ENCODE measurements at places on chromosomes 13 and 19.

GRCh38 chr19:15781661-15782060 lies 5.8 kb upstream of the OR10H5 start:
- no peak for DNase-seq

- no peak for DNase-seq
Measured at GRCh38 chr13:25177012-25177411, 4.9 kb upstream of the AMER2 start.

- no peak for DNase-seq
Measured at GRCh38 chr19:2719920-2720776, 1.0 kb downstream of the DIRAS1 start.

DNA sequence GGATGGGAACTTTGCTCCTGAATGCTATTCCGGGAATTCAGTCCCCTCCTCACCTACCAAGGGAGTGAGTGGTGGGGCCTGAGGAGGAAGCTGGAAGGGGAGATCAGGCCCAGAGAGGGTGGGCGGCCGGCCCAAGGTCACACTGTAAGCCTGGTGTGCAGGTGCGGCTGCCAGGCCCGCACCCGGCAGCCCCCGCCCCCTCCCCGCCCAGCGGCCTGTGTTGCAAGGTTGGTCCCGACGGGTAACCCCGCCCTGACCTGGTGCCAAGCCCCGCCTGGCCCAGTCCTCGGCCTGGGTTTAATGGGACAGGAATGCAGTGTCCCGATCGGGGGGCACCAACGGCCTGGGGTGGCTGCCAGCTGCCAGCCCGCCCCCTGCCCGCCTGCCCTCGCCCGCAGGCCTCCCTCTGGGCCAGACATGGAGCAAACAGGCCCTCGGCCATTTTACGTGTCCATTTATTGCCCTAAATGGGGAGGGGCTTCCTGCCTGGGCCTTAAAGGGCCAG lies 5.5 kb downstream of the ZBTB7A start:
- peak; percentile 45 for DNase-seq

DNA sequence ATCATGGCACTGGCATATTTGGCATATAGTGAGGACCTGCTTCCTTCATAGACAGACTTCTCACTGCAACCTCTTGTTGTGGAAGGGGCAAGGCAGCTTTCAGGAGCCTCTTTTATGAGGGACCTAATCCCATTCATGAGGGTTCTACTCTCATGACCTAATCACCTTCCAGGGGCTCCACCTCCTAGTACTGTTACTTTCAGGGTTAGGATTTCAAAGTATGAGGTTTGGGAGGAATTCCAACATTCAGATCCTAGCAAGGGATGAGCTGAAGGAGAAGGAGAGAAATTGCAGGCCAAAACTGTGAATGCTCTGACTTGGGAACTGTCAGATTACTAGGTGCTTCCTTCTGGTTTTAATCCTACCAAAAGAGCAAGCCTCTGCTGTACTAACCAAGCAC lies 87.8 kb downstream of the LMO7 start:
- no peak for DNase-seq

DNA sequence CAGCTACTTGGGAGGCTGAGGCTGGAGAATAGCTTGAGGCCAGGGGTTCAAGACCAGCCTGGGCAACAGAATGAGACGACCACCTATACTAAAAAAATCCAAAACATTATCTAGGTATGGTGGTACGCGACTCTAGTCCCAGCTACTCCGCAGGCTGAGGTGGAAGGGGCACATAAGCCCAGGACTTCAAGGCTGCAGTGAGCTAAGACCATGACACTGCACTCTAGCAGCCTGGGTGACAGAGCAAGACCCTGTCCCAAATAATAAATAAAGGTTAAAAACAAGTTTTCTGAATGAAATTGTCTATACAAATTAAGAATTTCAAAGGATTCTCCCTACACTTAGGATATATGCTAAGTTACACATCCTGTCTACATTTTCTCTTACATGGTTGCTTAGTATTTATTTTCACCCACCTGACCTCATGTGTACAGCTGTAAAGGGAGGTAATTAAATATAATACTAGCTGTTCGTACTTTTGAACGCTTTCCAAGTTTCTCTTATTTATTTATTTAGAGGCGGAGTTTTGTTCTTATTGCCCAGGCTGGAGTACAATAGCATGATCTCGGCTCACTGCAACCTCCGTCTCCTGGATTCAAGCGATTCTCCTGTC lies 1.6 kb downstream of the SLC25A30 start:
- no peak for DNase-seq

DNA sequence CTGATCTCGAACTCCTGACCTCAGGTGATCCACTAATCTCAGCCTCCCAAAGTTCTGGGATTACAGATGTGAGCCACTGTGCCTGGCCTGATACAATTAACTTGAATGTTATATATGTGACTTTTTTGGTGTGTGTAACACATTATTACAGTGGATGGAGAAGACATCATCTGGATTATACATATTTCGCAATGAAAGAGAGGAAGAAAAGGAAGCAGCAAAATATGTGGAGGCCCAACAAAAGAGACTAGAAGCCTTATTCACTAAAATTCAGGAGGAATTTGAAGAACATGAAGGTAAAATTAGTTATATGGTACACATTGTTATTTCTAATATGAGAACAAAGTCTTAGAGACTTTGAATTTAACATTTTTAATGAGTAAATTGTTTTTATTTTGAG lies 55.5 kb downstream of the BRCA2 start:
- DNase-seq = no peak

DNA sequence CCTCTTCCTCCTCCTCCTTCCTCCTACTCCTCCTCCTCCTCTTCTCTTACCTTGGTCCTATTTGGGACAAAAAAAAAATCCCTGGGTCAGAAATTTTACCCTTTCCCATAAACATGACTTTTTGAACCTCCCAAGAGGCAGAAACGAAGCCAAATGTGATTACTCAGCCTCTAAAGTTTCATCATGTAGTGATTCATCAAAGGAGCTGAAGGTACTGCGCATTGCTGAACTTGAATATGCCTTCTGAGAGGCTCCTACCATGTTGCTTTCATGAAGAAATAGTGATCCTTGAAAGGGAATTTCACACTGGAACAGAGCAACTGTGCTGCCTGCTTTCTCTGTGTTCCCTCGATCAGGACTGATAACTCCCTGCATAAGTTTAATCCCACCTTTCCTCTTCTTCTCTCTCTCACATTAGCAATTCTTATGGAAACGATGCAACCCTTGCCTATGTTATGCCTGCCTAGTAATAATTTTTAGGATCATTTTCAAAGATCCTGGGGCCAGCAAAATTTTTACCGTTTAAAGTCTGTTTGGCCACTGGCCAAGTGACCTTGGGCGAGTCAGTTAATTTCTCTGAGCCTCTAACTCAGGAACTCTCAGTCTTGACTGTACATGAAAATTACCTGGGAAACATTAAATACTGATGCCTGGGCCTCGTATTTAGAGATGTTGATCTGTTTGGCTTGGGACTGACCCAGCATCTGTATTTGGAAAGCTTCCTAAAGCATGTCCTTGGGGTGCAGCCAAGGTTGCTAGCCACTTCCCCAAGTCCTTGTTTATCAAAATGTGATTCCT lies 149.5 kb downstream of the DCT start:
- no peak for DNase-seq

- no peak for DNase-seq
Measured at GRCh38 chr19:12833738-12834565, 427 bp downstream of the RTBDN start.
